Endothelial cell (in vitro differentiated cells): ENCODE measurements at places on chromosomes 16 and 17. TPM values are rescaled to one million over a fixed set of nuclear protein-coding genes. Genes with fewer than 3 reads are reported as not detected.

GRCh38 chr17:4944163-4944553 lies 4.1 kb downstream of the RNF167 start:
- peaks cover 33% of the 10 kb centered on the region for H3K36me3 ChIP-seq
- H3K4me1 ChIP-seq, result peaks cover 44% of the 10 kb centered on the region
- no peak for DNase-seq
- H3K27ac ChIP-seq, result peak overlapping the region; percentile 61

DNA sequence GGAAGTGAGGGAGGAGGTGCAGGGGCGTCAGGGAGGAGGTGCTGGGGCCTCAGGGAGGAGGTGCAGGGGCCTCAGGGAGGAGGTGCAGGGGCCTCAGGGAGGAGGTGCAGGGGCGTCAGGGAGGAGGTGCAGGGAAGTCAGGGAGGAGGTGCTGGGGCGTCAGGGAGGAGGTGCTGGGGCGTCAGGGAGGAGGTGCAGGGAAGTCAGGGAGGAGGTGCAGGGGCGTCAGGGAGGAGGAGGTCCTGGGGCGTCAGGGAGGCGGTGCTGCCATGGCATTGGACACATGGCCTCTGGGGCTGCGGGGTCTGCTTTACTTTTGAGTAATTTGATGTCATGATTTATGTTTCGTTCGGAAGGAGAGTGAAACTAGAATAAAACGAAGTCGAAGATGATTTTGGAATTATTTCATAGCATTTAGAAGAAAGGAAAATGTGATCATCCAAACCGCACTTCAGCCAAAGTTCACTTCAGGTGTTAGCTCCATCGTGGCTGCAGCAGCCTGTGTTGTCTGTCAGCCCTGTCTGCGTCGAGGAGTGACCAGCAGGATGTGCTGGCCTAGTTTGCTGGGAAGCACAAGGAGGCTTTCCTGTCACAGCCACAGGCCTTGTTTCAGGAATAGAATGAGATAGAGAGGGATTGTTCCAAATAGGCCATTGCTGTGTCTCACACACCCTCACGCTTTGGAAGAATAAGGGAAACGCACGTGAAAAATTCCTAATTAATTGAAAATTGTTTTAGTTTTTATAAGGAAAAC lies 42.8 kb downstream of the RAB11FIP3 start:
- peaks cover 11% of the 10 kb centered on the region for H3K36me3 ChIP-seq
- peak overlapping the region; percentile 29 for H3K4me3 ChIP-seq
- DNase-seq, result peak; percentile 43
- H3K27me3 ChIP-seq, result peaks cover 3% of the 10 kb centered on the region
- no peak overlapping the region for H3K27ac ChIP-seq

Gene ITGB3
- not detected for total RNA-seq

DNA sequence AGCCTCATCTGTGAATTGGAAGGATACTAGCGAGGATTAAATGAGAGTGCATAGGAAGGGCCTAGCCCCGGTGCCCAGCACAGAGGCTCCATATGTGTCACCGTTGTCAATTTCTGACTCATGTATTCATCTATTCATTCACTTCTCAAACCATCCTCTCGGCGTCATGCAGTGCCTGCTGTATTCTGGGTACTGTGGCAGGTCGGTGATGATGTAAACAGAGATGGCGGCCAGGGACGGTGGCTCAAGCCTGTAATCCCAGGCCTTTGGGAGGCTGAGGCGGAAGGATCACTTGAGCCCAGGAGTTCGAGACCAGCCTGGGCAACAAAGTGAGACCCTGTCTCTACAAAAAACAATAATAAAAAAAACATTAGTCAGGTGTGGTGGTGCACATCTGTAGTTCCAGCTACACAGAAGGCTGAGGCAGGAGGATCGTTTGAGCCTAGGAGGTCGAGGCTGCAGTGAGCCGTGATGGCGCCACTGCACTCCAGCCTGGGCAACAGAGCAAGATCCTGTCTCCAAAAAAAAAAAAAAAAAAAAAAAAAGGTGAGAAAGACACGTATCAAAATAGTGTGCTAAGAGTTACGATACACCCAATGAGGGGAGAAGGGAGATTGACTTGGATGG lies 4.3 kb upstream of the PPP1R1B start:
- H3K4me1 ChIP-seq, result peaks cover 4% of the 10 kb centered on the region
- no peak overlapping the region for H3K4me3 ChIP-seq
- no peak for DNase-seq
- no peak overlapping the region for H3K27ac ChIP-seq
- H3K36me3 ChIP-seq, result no peaks in the 10 kb centered on the region
- peaks cover 14% of the 10 kb centered on the region for H3K27me3 ChIP-seq

GRCh38 chr17:37608351-37609169 lies 658 bp downstream of the SYNRG start:
- H3K27ac ChIP-seq, result peak overlapping the region; percentile 96
- DNase-seq, result peak; percentile 64
- peaks cover 3% of the 10 kb centered on the region for H3K27me3 ChIP-seq
- H3K4me3 ChIP-seq, result peak overlapping the region; percentile 93
- H3K4me1 ChIP-seq, result peaks cover 28% of the 10 kb centered on the region
- peaks cover 12% of the 10 kb centered on the region for H3K36me3 ChIP-seq

Gene WWOX
- total RNA-seq, result 18.6 TPM

Gene MYH11
- 0.51 TPM for total RNA-seq

Gene LUC7L3
- total RNA-seq, result 94.1 TPM

DNA sequence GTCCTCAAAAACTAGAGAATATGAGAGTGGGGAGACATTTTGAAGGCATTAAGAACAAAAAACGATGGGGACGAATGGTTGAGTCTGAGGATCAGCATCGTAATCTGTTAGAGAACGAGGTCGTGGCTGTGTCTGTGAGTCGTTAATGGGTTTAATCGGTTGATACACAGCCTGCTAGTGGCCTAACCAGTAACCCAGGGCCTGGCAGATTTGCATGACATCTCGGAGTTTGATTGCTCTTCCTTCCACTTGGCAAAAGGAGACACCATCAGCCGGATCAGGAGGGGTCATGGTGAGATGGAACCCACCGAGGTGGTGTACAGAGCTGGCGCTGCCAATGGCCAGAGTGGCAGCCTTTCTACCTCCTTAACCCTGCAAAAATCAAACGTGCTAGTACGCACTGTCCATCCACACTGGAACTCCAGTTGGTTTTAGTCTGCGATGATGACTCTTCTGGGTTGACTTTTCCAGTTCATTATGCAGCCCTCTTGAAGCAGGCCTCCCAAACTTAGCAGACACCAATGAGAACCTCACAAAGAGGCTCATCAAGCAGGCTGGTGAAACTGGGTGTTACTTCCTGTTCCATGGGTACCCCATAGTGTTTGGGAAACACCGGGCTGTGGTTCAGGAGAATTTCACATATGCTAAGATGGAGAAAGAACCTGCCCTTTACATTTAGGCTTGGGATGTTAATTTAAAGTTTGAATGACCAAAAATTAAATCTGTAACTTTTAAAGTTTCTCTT lies 4.1 kb downstream of the HS3ST3B1 start:
- H3K36me3 ChIP-seq, result no peaks in the 10 kb centered on the region
- peak overlapping the region; percentile 72 for H3K4me3 ChIP-seq
- H3K4me1 ChIP-seq, result peaks cover 29% of the 10 kb centered on the region
- no peak for DNase-seq

DNA sequence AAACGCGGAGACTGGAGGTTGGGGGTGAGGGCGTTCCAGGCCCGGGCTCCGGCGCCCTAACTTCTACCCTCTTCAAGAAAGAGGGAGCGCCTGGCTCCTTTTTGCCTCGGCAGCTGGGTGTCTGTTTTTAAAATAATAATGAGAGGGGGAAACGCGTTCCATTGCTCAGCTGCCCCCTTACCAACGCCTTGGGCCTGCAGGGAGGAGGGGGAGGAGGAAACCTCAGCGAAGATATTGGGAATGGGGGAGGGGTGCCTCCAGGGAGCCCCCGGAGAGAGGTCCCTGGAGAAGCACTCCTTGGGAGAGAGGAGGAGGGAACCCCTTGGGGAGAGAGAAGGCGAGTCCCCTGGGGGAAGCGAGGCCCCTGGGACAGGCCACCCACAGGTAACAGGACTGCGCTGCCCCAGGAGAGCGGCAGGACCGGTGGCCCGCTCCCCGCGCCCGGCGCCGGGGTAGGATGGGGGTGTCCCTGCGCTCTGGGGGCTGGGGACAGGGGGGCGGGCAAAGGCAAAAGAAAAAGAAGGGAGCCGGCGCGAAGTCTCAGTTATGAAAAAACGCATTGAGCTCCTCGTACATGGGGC lies 2.7 kb downstream of the NEUROD2 start:
- no peaks in the 10 kb centered on the region for H3K36me3 ChIP-seq
- H3K27me3 ChIP-seq, result peaks cover 39% of the 10 kb centered on the region
- no peak overlapping the region for H3K27ac ChIP-seq
- no peak overlapping the region for H3K4me3 ChIP-seq

- no peak for DNase-seq
- no peaks in the 10 kb centered on the region for H3K36me3 ChIP-seq
- no peak overlapping the region for H3K4me3 ChIP-seq
- H3K27me3 ChIP-seq, result peaks cover 4% of the 10 kb centered on the region
Observed at GRCh38 chr16:57396786-57397185, 7.8 kb upstream of the CCL17 start.

DNA sequence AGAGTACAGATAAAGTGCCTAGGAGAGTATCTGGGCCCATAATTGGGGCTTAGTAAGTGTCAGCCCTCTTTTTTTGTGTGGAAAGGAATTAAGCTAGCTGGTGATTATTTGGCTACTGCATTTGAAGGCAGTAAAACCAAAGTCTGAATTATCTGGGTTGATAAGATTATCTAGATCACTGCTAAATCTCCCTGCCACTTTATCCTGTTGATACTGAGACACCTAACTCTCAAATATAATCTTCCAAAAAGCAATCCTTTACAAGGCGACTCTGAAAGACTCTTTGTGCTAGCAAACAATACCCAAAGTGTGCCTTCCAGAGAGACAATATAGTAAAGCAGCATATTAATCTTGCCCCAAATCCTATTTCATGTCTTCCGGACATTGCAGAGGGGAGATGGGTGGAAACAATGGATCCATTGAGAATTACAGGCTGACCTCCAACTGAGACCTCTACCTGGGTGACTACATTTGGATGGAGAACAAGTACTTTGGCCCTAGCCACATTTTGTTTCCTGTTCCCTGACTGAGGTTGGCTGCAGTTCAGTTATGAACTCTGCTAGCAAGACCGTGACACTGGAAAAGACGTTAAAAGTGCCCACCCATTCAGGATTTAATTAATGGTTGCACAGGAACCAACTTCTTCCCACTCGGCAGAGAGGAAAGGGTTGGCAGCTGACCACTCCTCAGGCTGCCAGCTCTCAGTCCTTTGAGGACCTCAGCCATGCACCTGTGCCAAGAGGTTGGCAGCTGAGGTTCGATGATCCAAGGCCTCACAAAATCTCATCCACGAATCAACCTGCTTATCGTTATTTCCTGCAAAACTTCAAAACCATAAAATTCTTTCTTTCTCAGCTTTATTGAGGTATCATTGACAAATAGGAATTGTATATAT lies 72.6 kb downstream of the SYCE1L start:
- H3K27me3 ChIP-seq, result no peaks in the 10 kb centered on the region
- no peaks in the 10 kb centered on the region for H3K4me1 ChIP-seq
- no peak for DNase-seq
- H3K36me3 ChIP-seq, result no peaks in the 10 kb centered on the region
- H3K4me3 ChIP-seq, result no peak overlapping the region

Gene DEXI
- 37.9 TPM for total RNA-seq

DNA sequence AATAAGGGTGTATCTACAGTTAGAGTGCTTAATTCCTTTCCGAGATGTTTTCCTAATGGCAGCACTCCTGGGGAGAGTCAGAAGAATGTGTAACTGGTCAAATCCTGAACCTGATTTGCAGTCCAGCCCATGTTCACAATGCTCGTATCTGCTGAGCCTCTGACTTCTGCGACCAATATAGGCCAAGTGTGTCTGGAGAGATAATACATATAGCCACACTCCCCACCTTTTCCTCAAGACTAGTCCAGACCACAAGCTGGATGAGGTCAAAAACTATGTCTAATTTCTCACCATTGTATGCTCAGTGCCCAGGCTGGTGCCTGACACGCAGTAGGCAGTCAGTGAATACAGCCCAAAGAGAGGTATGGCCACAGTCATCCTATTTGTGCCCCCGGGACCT lies 58.0 kb downstream of the XYLT1 start:
- no peaks in the 10 kb centered on the region for H3K36me3 ChIP-seq
- H3K4me3 ChIP-seq, result no peak overlapping the region
- DNase-seq, result no peak
- no peak overlapping the region for H3K27ac ChIP-seq
- H3K27me3 ChIP-seq, result no peaks in the 10 kb centered on the region

- no peak overlapping the region for H3K27ac ChIP-seq
- H3K27me3 ChIP-seq, result peaks cover under 1% of the 10 kb centered on the region
- H3K36me3 ChIP-seq, result peaks cover 8% of the 10 kb centered on the region
Observed at GRCh38 chr16:11880007-11880406, 28.7 kb upstream of the RSL1D1 start.

- H3K27ac ChIP-seq, result peak overlapping the region; percentile 42
- peaks cover 10% of the 10 kb centered on the region for H3K4me1 ChIP-seq
- H3K36me3 ChIP-seq, result peaks cover 7% of the 10 kb centered on the region
- H3K4me3 ChIP-seq, result no peak overlapping the region
Observed at GRCh38 chr17:64148699-64149098, 18.8 kb upstream of the ERN1 start.
